ENCODE measurements at places on chromosomes 2 and 18. TPM values are rescaled to one million over a fixed set of nuclear protein-coding genes. Genes with fewer than 3 reads are reported as not detected.

The STAT4 gene
- total RNA-seq: 36.4 TPM

The KIAA2012 gene
- 1.1 TPM for total RNA-seq

The CHST9 gene
- 25.5 TPM for total RNA-seq

The PDCD1 gene
- 0.37 TPM for total RNA-seq

The STPG4 gene
- total RNA-seq: 8.5 TPM

The ANKRD30BL gene
- total RNA-seq: 41.0 TPM

The HOXD10 gene
- 3.3 TPM for total RNA-seq

The CFAP65 gene
- total RNA-seq: 23.7 TPM

- H3K4me3 ChIP-seq: no peak overlapping the region
- no peak overlapping the region for H3K27ac ChIP-seq
- H3K27me3 ChIP-seq: no peaks in the 10 kb centered on the region
Observed at GRCh38 chr2:126752876-126753275, 96.9 kb downstream of the GYPC start.

- no peak for DNase-seq
- H3K27me3 ChIP-seq: no peaks in the 10 kb centered on the region
- H3K4me3 ChIP-seq: no peak overlapping the region
Observed at GRCh38 chr2:158060835-158061435, 40.7 kb upstream of the UPP2 start.

GRCh38 chr18:24672165-24672941 is 211.9 kb downstream of the HRH4 start:
- H3K27me3 ChIP-seq: no peaks in the 10 kb centered on the region
- DNase-seq: no peak
- H3K4me1 ChIP-seq: no peaks in the 10 kb centered on the region
- no peak overlapping the region for H3K27ac ChIP-seq
- no peak overlapping the region for H3K4me3 ChIP-seq

GRCh38 chr2:23662941-23663920 is 263.7 kb downstream of the ATAD2B start:
- no peaks in the 10 kb centered on the region for H3K36me3 ChIP-seq
- H3K27me3 ChIP-seq: no peaks in the 10 kb centered on the region
- peak; percentile 26 for DNase-seq
- H3K27ac ChIP-seq: no peak overlapping the region
- peak overlapping the region; percentile 8 for H3K4me3 ChIP-seq

GRCh38 chr2:118209727-118210126 is 121.5 kb downstream of the INSIG2 start:
- no peak overlapping the region for H3K27ac ChIP-seq
- no peaks in the 10 kb centered on the region for H3K4me1 ChIP-seq
- no peak for DNase-seq
- H3K4me3 ChIP-seq: no peak overlapping the region
- no peaks in the 10 kb centered on the region for H3K36me3 ChIP-seq
- no peaks in the 10 kb centered on the region for H3K27me3 ChIP-seq

DNA sequence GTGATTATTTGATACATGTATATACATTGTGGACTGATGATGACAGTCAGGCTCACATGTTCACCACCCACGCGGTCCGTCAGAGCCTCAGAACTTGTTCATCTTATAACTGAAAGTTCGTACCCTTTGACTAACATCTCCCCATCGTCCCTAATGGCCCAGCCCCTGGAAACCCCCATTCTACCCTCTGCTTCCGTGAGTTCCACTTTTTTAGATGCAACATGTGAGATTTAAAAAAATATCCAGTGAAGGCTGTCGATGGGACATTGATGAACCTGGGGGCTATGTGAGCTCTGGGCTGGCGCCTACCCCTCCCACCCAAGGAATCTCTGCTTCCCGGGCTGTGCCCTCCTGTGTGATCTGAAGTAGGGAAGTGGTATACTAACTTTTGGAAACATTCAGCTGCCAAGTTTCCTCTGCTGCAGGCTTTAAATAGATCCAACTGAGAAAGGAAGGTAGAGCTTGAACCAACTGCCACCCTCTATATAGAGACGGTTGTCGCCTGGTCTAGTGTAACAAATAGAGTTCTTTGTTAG is 163.8 kb downstream of the FAM210A start:
- DNase-seq: no peak
- H3K4me1 ChIP-seq: no peaks in the 10 kb centered on the region
- no peaks in the 10 kb centered on the region for H3K27me3 ChIP-seq
- peak overlapping the region; percentile 25 for H3K27ac ChIP-seq

- H3K27ac ChIP-seq: peak overlapping the region; percentile 69
- no peaks in the 10 kb centered on the region for H3K36me3 ChIP-seq
- H3K27me3 ChIP-seq: no peaks in the 10 kb centered on the region
- DNase-seq: no peak
Observed at GRCh38 chr2:239212121-239212928, 188.5 kb downstream of the HDAC4 start.

DNA sequence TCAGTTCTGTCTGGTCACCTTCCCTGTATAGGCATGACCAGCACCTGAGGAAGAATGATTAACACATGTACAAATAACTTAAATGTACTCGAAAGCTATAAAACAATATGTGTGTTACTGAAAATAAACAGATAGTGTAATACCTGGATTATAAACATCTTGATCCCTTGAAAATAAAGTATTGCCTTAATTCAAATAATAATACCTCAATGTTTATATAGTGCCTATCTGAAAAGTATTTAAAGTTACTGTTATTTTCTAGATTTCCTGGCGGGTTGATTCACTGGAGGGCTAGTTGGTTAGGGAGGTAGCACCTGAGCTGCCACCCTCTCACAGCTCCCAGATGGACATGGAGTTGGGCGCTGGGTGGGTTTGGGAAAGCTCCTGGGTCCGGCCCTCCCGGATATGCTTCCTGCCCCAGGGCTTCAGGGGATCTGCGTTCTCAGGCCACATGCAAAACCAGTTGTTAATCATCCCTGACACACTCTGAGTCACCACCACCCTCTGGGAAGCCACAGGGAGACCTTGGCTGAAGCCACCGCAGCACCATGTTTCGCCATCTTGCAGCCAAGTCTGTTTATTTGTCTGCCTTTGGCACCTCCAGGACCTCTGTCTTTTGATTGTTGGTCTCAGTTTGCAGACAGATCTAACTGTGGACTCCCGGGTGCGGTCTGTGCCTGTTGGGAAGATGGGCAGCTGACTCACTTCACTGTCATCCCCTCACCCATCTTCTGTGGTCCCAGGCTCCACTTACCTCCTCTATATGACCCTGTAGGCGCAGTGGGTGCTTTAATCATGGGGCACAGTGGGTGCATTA is 35.3 kb downstream of the RAB31 start:
- DNase-seq: no peak
- H3K4me3 ChIP-seq: no peak overlapping the region
- H3K36me3 ChIP-seq: no peaks in the 10 kb centered on the region

GRCh38 chr2:235194351-235194750 is 242.5 kb downstream of the SH3BP4 start:
- H3K27me3 ChIP-seq: no peaks in the 10 kb centered on the region
- H3K27ac ChIP-seq: no peak overlapping the region
- DNase-seq: no peak
- no peaks in the 10 kb centered on the region for H3K4me1 ChIP-seq

GRCh38 chr2:54106631-54107454 is 8.6 kb upstream of the ACYP2 start:
- peak; percentile 51 for DNase-seq
- H3K27ac ChIP-seq: no peak overlapping the region
- no peaks in the 10 kb centered on the region for H3K36me3 ChIP-seq
- no peak overlapping the region for H3K4me3 ChIP-seq
- no peaks in the 10 kb centered on the region for H3K27me3 ChIP-seq

All from testis (tissue), 5 donors.